ENCODE measurements at places on chromosomes 12 and 14. TPM values are rescaled to one million over a fixed set of nuclear protein-coding genes. Genes with fewer than 3 reads are reported as not detected.

GRCh38 chr14:101022916-101023435 lies 119.5 kb upstream of the RTL1 start:
- DNase-seq = peak; percentile 3

- DNase-seq = no peak
Observed at GRCh38 chr12:851913-852312, 97.6 kb downstream of the RAD52 start.

Gene LRP6
- total RNA-seq = 21.4 TPM

Gene ACSM4
- total RNA-seq = not detected

GRCh38 chr12:93708952-93709351 lies 31.8 kb downstream of the CRADD start:
- no peak for DNase-seq

DNA sequence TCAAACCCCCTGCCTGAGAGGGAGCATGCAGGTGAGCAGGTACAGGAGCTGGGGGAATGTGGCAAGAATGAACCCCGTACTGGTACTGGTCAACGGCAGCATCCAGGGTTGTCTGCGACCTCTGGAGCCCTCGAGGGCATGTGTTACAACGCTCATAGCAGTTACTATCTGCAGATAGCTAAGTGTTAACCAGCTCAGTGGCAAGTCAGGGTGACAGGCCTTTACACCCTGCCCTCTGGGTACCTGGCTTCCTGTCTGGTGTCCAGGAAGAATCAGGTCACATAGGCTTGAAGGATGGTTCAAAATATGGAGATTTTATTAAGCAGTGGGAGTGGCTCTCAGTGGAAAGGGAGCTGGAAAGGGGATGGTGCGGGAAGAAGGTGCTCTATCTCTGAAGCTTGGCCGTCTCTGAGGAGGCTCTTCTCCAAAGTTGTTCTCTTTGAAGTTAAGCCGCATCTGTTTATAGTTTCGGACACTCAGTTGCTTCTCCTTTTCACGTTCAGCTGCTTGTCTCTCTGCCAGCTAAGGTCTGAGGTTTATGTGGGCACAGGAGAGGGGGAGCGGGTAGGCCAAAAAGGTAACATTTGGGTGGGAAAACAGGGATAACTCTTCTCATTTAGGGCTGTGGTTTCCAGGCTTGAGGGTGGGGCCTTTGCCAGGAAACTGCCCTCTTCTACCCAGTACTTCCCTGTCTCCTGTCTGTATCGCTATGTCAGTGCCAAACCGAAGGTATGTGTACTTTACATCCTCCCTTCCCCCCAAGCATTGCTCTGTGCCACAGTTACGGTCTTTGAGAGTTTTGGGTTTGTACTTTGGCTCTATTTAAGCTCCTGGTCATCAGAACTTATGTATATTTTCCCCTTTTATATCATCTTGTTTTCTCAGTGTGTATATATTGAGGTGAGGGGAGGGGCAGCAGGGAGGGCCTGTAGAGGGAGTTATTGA lies 305.8 kb downstream of the RGS6 start:
- no peak for DNase-seq

Gene PRB2
- not detected for total RNA-seq

Gene ZNF385A
- 3.3 TPM for total RNA-seq

Gene OVCH1
- total RNA-seq = 0.10 TPM
